Activated T-helper 2 cell treated with anti-CD3 and anti-CD28 coated beads, Interferon-gamma antibody, Interleukin-2, Interleukin-4, amounts not matched to agents 10 μg/mL and 5 μg/mL and 100 μg/mL, durations not matched to agents 14 hours and 24 hours and 36 hours (primary cell): ENCODE measurements at places on chromosomes 7 and 10. TPM values are rescaled to one million over a fixed set of nuclear protein-coding genes. Genes with fewer than 3 reads are reported as not detected.

DNA sequence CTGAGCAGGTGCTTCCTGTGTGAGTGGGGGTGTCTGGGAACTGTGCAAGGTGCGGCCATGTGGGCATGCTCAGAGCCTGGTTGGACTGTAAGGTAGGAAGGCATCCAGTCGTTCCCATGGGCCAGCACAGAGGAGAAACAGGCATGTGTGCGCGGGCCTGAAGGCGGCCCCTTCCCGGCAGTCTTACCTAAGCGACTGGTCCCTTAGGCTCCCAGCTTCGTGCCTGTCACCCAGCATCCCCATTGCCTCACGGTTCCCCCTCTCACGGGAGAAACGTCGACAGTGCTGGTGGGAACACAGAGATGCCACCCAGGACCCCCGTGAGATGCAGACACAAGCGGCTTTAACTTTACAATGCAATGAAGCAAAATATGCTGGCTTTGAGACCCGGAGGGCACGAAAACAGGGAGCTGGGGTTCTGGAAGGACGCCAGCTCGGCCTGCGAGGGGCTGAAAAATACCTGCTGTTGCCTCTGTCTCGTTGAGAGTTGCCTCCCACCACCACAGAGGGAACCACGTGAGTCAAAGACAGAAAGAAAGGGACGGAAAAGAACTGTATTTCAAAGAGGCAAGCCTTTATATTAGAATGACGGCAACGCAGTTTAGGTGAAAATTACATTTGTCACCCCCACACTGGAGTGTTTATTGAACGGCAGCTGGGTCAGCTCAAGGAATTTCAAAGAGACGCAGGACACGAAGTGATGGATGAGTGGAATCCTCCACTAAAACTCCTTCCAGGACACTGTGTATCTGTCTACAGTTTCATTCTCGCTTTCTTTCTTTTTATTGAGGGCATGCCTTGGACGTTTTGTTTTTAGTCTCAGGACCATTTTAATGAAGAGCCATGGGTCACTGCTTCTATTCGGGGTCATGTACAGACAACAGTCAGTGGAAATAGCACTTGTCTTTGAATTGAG is 128.4 kb downstream of the DNAJB6 start:
- H3K4me3 ChIP-seq: no peak overlapping the region
- H3K27ac ChIP-seq: no peak overlapping the region
- peaks cover 6% of the 10 kb centered on the region for H3K4me1 ChIP-seq
- peaks cover 12% of the 10 kb centered on the region for H3K27me3 ChIP-seq
- no peak for DNase-seq

- H3K27ac ChIP-seq: no peak within 1 kb of the TSS
- H3K27me3 ChIP-seq: peaks cover 52% of the 10 kb centered on the region
- no peaks in the 10 kb centered on the region for H3K36me3 ChIP-seq
- peak within 1 kb of the TSS; percentile 45 for H3K4me3 ChIP-seq
- peaks cover 8% of the 10 kb centered on the region for H3K4me1 ChIP-seq
Measured at GRCh38 chr7:104328296-104328969, at the start of gene LHFPL3. Gene LHFPL3 (plus strand): TSS chr7:104328603.

Gene BPGM
- total RNA-seq: 28.0 and 29.2 TPM in 2 replicates

Gene DRGX
- not detected in 2 replicates for total RNA-seq

Gene NEUROD6
- total RNA-seq: not detected in 2 replicates
